H1 (cell line): ENCODE measurements at places on chromosomes 7 and 10. TPM values are rescaled to one million over a fixed set of nuclear protein-coding genes. Genes with fewer than 3 reads are reported as not detected.

Gene CABCOCO1
- not detected in 2 replicates for total RNA-seq

Gene SOSTDC1
- 0.35 and 0.55 TPM in 2 replicates for total RNA-seq

Gene FAM237B
- not detected in 2 replicates for total RNA-seq

Gene ITIH2
- not detected in 2 replicates for total RNA-seq

Gene RNF32
- 0.67 and 1.2 TPM in 2 replicates for total RNA-seq

Gene CFAP46
- total RNA-seq = 3.1 and 4.8 TPM in 2 replicates

Gene WASL
- 37.1 and 38.9 TPM in 2 replicates for total RNA-seq

Gene NKX1-2
- 33.9 and 34.9 TPM in 2 replicates for total RNA-seq

Gene LRWD1
- total RNA-seq = 26.8 and 28.5 TPM in 2 replicates

Gene CALML3
- total RNA-seq = not detected in 2 replicates

Gene ACTL6B
- total RNA-seq = 1.7 and 2.1 TPM in 2 replicates

Gene EN2
- total RNA-seq = not detected in 2 replicates

Gene FAM24B
- total RNA-seq = 0.50 and 0.73 TPM in 2 replicates

Gene CDC14C
- total RNA-seq = not detected in 2 replicates

Gene ARL4A
- total RNA-seq = 29.2 and 31.5 TPM in 2 replicates

Gene CDK14
- 47.3 and 48.8 TPM in 2 replicates for total RNA-seq

Gene RPA3
- 105 and 106 TPM in 2 replicates for total RNA-seq

Gene RPEL1
- total RNA-seq = not detected in 2 replicates

Gene CAV1
- 21.8 and 22.8 TPM in 2 replicates for total RNA-seq

Gene MRC1
- total RNA-seq = 0.06 and 0.11 TPM in 2 replicates

Gene LIPJ
- total RNA-seq = not detected in 2 replicates

Gene CALCR
- total RNA-seq = 3.0 and 3.6 TPM in 2 replicates
